ENCODE measurements at places on chromosomes 13 and 19. TPM values are rescaled to one million over a fixed set of nuclear protein-coding genes. Genes with fewer than 3 reads are reported as not detected.

ZNF527 gene
- total RNA-seq, result 7.3 TPM

CEACAM7 gene
- not detected for total RNA-seq

GRCh38 chr19:54209811-54210494 is 9.3 kb downstream of the RPS9 start:
- peak; percentile 94 for DNase-seq

- DNase-seq, result no peak
Measured at GRCh38 chr13:111327730-111328573, 7.5 kb downstream of the TEX29 start.

- DNase-seq, result no peak
Measured at GRCh38 chr19:44811122-44811419, 2.2 kb downstream of the BCAM start.

Data from aorta (tissue), 5 donors.